Activated T-helper 9 cell treated with anti-CD3 and anti-CD28 coated beads, Interleukin-2, amount 50 U/mL, for 16 hours (primary cell): ENCODE measurements at places on chromosomes 3 and 15.

GRCh38 chr3:17964108-17964507 is 221.7 kb upstream of the TBC1D5 start:
- DNase-seq = no peak

DNA sequence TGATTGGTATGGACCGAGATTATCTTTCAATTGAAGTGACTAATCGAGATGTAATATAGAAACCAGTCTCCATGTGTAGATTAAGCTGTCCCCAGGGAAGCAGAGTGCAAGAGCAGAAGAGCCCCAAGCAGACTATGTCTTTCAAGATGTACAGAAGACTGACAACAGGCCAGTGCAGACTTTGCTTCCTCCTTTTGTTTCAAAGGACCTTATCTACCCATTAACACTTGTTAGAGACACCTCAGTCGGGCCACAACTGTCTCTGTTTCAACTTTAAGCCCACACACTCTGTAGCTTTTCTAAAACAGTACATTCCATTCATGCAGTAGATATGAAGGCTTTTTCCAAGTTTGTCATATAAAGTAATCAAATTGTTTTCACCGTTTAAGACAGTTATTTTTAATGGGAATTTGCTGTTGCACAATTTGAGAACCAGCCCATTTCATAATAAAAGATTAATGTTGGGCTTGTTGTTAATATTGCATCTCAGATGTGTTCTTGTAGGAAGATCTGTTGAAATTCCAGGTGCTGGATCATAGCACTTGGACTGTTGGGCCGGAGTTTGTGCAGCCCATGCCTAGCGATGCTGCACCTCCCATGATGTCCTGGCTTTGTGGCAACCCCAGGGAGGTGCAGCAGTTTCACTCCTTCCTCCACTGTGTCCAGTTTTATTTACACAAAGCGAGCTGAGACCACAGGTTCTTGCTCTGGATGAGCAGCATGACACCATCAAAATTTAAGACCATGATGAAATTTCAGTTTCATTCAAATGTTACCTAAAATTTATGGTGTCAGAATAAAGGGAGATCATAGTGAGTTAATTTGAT is 12.4 kb downstream of the GORASP1 start:
- DNase-seq = no peak

GRCh38 chr15:84734794-84735479 is 13.5 kb upstream of the ZNF592 start:
- peak; percentile 48 for DNase-seq

DNA sequence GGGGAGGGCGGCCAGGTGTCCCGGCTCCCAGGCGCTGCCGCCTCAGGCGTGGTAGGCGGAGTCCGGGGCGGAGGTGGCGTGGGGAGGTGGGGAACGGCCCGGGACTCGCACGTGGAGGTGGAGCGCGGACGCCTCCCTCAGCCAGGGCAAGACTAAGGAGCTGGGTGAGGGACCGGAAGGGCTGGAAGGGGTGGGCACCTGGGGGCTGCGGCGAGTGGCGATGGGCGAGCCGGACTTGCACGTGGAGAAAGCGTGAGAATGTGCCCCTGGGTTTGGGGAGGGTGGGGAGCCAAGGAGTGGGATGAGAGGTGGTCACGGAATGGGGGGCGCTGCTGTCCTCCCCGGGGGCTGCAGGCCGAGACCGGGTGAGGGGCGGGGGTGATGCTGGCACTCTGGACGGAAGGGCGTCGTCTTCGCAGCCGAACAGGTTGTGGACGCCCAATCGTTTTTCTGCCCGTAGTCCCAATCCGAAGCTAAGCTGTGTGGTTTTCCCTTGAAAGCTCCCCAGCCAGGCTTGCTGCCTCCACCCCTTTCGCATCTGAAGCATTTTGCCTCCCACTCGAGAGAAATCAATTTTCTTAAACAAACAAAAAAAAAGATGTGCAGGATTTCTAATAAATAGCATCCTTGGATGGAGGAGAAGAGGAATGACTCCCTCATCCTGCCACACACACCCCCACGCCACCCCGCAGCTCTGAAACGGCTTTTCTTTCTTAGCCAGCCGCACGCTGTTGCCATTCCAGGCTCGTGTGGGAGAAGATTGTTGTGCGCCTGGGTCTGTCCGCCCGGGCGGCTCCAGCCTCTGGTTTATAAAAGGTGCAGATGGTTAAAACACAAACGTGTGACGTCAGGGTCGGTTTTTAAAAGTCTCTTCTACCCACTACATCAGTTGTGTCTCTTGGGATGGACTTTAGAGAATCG is 62.5 kb upstream of the ANKRD28 start:
- no peak for DNase-seq

DNA sequence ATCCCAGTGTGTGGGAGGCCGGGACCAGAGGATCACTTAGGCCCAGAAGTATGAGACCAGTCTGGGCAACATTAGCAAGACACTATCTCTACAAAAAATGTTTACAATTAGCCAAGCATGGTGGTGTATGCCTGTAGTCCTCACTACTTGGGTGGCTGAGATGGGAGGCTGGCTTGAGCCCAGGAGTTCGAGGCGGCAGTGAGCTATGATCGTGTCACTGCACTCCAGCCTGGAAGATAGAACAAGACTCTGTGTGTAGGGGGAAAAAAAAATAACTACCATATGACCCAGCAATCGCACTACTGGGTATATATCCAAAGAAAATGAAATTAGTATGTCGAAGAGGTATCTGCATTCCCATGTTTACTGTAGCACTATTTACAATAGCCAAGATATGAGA is 22.6 kb downstream of the RYK start:
- DNase-seq = no peak

GRCh38 chr3:174639406-174639805 is 219.7 kb upstream of the NAALADL2 start:
- DNase-seq = no peak

DNA sequence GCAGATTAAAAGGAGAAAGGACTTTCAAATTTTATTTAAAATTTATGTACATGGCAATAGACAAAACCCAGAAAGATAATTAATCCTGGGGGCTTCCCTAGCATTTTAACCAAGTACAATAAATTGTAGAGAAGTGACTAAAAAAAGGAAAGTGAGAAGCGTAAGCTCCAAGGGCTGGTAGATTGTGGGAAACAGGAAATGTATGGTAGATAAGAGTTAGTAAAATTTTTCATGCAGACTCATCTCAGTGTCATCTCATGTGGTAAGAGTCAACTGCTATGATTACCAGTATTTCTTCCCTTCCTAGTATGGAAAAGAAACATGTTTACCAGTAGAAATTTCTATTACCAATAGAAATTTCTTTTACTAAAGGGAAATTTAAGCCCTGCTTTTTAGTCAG is 464.3 kb upstream of the AGTR1 start:
- DNase-seq = no peak

- no peak for DNase-seq
These were observed 12.8 kb downstream of the SPTBN5 start for GRCh38 chr15:41881086-41881485.

DNA sequence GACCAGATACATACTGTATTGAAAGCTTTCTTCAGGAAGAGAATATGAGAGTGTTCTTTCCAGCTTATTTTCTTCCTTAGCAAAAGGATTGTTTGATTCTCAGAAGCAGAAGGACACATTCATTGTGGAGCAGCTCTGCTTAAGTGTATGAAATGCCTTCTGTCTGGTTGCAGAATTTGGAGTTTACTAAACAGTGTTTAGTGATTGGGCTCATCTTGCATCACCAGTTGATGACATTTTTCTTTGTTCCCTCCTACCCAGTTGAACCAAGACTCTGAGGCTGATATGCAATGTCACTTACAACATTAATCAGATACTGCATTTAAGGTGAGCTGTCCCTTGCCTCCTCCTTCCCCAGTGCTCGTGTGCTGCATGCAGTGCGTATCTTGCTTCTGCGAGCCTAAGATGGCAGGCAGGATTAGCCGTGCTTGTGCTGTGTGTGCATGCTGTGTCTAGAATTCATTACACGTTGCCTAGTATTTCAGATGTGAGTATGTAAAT is 18.4 kb downstream of the ZBTB38 start:
- no peak for DNase-seq

DNA sequence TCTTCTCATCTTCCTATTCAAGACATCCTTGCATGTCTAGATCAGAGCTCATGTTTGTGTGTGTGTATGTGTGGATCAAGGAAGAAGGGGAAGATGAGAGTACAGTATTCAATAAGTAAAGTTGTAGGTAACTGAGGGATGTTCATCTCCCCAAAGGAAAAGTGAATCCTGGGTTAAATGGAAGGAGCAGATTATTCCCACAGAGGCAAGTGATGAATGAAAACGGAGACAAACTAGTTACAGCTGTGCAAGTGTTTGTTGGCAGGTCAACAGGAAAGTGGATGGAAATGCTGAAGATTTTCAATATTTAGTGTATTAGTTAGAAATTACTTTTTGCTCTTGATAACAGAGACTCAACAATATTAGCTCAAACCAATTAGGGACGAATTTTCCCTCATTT is 84.2 kb upstream of the PDZRN3 start:
- DNase-seq = no peak

GRCh38 chr15:59659366-59659765 is 2.1 kb upstream of the GTF2A2 start:
- DNase-seq = no peak

- no peak for DNase-seq
These were observed 98.7 kb downstream of the KCNMB2 start for GRCh38 chr3:178634975-178635374.

GRCh38 chr3:139353920-139354556 is 10.2 kb downstream of the MRPS22 start:
- DNase-seq = no peak

DNA sequence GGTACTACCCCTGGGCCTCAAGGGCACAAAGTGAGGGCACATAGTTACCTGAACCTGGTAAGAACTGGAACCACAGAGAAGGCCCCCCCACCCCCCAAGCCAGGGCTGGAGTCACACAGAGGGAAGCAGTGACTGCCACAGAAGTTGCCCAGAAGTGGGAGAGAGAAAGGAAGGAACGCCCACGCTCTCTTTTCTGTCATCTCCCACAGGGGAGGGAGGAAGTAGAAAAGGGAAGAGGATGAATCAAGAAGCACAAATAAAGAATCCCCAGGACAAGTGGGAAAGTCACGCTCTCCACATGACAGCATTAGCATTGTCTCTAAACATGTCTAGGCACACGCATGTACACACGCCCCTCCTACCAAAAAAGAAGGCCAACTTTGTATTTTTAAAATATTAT is 114.7 kb upstream of the FRMD4B start:
- DNase-seq = no peak

DNA sequence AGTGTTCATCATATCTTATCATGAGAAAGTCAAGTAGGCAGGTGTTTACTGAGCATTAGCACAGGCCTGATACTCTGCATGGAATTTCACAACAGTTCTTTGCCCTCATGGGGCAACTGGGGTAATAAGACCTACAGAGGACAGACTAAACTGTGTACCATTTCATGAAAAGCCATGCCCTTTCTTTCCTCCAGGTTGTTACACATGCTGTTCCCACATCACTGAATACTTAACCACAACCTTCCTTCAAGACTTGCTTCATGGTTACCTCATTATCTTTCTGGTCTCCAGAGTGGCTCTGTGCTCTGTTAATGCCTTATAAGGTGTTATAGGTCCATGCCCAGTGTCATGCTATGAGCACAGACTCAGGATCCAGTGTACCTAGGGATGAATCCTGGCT is 28.2 kb upstream of the RSL24D1 start:
- DNase-seq = no peak

- DNase-seq = no peak
These were observed 1.5 kb downstream of the SMAD6 start for GRCh38 chr15:66703540-66703941.

GRCh38 chr3:59318881-59319280 is 269.1 kb upstream of the CFAP20DC start:
- DNase-seq = no peak

- DNase-seq = no peak
These were observed 265.4 kb downstream of the CGGBP1 start for GRCh38 chr3:87793337-87793877.

GRCh38 chr3:152860736-152861135 is 25.8 kb downstream of the P2RY1 start:
- no peak for DNase-seq

DNA sequence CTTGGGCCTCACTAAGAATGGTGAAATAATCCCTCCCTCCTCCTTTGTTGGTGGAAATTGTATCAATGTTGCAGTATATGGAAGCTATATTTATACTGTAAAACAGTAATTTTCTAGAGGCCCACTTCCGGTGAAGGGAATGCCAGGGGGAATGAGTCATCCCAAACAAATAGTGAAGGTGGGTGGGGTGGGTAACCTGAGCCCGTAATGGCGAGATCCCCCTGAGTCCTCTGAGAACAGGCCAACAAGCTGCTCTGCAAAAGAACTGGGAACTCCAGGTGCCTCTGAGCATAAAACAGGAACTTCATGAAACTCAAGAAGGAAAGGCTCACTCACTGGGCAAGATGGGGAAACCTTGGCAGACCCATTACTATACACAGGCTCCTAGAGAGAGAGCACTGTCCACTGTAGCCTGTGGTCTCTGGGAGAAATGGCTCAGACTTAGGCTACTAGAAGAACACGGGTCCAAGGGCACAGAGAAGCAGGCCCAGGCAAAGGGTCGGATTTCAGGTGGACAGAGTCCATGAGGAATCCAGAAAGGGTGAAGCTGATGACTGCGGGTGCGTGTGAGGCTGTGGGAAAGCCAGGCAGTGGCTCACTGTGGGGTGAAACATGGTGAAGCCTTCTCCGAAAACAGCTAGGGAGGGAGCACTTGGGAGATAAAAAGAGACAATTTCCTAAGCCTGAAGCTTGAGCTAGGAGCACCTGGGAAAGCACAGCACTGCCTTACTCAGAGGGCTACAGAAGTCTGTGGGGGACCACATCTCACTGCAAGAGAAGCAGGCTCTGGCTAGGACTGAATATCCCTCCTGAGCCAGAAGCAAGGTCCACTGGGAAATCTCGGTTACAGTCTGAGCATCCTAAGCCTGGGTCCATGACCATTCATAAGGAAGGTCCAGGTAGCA is 19.8 kb downstream of the LARP6 start:
- DNase-seq = no peak

- DNase-seq = no peak
These were observed 19.0 kb downstream of the CMSS1 start for GRCh38 chr3:99836681-99837080.

DNA sequence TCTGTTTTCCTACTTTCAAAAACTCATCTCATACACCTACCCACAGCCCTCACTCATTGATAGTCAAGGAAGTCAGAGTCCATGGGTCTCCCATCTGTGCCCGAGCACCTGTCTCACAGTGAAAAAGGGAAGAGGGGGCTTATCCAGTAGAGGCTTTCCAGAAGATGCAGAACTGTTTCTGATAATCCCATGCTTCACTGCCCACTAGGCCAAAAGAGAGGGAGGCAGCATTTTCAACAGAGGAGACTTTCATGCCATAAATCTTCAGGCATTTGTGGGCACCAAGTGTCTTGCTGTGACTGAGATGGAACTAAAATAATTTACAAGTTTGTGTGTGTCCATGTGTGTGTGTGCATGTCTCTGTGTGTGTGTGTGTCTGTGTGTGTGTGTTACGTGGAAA is 117.9 kb upstream of the PHLDB2 start:
- DNase-seq = no peak
